ENCODE measurements at places on chromosomes 11 and 22.

- no peak for DNase-seq
These were observed 800.9 kb upstream of the TENM4 start for GRCh38 chr11:80241766-80242165.

DNA sequence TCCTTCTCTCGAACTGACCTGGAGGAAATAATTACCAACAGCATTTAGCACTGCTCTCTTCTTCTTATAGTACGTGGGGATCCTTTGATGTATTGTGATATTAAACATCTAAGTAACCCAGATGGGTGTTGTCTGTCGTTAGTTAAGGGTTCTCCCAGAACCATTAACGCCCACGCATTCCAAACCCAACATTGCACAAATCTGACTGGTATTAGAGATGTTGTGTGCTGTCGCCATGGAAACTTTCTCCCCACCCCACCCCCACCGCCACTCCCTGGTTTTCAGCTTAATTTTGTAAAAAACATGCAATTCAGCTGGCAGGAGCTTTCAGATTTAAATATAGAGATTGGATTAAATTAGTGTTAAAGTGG is 1495.2 kb downstream of the TBC1D22A start:
- no peak for DNase-seq

DNA sequence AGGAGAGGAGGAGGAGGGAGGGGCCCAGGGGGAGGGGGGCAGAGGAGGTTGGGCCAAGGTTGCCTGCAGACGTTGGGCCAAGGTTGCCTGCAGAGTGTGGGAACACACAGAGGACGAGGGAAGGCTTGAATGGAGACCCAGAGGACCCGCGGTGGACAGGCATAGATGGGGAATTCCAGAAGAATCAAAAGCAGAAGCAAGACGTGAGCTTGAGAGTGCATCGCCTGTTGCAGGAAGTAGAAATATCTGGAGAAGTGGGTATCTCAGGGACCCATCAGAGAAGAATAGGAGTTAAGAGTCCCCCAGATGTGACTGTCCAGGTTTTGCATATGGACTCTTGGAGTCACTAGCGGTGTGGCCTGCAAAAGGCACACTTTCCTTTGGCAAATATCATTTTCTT is 670.2 kb downstream of the TBC1D22A start:
- no peak for DNase-seq

DNA sequence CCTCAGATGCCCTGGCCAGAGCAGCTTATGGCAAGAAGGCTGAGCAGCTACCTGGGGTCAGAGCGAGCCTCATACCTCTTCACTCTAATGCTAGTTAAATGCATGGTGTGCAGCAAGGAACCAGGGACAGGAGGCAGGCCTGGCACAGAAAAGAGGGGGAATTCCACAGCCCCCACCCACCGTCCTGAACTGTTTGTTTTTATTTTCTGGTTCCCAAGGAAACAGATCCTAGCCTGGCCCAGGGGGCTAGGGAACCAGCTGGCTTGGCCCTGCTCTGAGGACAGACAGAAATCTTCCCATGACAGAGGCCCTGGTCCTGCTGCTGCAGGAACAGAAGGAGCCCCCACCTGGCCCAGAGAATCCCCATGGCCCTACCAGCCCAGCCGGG is 40.4 kb downstream of the SLCO2B1 start:
- DNase-seq = no peak

- no peak for DNase-seq
These were observed 4.0 kb downstream of the ANKRD13D start for GRCh38 chr11:67293090-67293489.

DNA sequence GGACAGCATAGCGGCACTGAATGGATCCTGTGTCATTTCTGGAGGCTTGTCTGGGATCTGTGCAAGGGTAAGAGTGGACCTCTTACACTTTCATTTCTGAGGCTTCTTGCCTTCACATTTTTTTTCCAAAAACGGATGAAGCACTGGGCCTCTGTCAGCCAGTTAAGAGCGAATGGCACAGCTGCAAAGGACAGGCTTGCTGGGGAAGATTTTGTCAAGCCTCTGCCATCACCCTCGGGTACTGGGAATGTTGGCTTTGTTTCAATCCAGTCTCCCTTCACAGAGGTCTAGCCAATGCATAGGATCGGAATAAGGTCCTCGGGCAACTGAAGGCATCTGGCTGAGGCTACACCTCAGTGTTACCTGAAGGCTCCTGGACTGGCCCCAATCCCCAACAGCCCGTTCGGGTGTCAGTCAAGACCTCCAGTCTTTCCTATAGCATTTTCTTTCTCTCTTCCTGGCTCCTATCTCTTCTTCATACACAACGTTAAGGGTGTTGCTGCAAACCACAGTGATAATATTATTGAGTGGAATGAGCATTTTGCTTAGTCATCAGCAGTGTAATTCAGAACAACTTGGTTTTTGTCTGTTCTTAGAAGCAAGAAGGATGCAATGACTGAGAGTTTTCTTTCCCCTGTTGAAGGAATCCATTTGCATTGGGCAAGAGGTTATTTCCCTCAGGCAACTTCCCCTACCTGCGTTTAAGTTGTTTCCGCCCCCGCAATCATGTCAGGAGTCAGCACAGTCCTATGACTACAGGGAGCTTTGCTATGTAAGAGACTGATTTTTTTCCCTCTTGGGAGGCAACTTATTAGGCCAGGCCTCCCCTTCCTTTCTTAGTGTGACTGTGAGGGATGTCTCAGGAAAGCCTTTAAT is 22.8 kb downstream of the NPAT start:
- no peak for DNase-seq
